GM12892 (cell line): ENCODE measurements at places on chromosomes 12 and 14.
A peak's percentile ranks its signal among the peaks of the same experiment; 100 is the strongest.

DNA sequence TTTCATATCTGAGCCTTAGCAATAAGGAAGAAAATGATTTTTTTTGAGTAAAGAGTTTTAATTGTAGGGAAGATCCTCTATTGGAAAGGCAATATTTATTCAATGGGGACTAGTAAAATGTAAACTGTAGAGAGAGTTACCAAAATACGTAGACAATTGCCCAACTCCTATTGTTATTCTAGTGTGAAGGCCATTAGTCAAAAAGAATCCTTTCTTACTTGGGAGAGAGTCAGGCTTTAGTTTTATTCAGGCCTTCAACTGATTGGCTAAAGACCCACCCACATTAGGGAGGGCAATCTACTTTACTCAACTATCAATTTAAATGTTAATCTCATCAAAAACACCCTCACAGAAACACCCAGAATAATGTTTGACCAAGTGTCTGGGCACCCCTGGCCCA, 485.8 kb upstream of the ATXN7L3B start:
- DNase-seq = no peak

GRCh38 chr14:73457924-73458182, 493 bp downstream of the NUMB start:
- no peak for DNase-seq

GRCh38 chr14:74491956-74492775, 939 bp downstream of the NPC2 start:
- DNase-seq = no peak

DNA sequence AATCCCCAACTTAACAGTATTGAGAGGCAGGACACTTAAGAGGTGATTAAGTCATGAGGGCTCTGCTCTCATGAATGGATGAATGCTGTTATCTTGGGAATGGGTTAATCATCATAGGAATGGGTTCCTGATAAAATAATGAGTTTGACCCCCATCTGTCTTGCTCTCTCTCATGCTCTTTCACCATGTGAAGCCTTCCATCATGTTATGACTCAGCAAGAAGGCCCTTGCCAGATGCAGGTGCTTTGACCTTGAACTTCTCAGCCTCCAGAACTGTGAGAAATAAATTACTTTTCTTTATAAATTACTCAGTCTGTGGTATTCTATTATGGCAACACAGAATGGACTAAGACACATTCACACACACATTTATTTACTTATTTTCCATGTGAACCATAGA, 89.0 kb upstream of the PPM1H start:
- no peak for DNase-seq

DNA sequence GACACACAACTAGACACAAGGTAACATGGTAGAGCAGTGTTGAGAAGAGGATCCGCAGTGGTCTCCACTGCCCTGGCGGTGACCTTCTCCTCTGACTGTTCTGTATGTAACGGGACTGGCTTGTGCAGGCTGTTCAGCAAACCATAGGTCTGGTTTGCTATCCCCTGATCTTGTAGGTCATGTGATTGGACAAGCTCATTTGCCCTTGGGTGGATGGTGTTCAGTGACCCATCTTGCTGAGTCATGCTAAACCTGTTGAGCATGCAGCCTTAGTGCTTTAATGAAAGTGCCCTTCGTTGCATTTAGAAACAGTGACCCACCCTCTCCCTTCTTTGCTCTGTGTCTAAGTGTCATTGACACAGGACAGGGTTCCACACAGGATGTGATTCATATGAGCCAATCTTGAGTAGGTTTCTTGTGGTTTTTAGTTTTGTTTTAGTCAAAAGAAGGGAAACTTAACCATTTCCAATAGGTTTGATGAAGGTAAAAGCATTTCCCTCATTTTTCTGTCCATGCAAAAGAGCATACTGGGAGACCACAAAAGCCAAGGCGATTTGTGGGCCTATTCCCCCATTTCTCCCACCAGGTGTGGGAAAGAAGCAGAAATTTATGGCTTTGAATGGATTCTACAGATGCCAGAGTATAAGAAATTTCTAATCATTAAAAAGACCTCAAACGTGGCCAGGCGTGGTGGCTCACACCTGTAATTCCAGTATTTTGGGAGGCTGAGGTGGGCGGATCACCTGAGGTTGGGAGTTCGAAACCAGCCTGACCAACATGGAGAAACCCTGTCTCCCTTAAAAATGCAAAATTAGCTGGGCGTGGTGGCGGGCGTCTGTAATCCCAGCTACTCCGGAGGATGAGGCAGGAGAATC, 32.6 kb upstream of the HIF1A start:
- DNase-seq = peak; percentile 32
